ENCODE measurements at places on chromosomes 7 and 10.

- peak; percentile 90 for DNase-seq
Measured at GRCh38 chr10:131874991-131875451, 25.8 kb upstream of the PPP2R2D start.

DNA sequence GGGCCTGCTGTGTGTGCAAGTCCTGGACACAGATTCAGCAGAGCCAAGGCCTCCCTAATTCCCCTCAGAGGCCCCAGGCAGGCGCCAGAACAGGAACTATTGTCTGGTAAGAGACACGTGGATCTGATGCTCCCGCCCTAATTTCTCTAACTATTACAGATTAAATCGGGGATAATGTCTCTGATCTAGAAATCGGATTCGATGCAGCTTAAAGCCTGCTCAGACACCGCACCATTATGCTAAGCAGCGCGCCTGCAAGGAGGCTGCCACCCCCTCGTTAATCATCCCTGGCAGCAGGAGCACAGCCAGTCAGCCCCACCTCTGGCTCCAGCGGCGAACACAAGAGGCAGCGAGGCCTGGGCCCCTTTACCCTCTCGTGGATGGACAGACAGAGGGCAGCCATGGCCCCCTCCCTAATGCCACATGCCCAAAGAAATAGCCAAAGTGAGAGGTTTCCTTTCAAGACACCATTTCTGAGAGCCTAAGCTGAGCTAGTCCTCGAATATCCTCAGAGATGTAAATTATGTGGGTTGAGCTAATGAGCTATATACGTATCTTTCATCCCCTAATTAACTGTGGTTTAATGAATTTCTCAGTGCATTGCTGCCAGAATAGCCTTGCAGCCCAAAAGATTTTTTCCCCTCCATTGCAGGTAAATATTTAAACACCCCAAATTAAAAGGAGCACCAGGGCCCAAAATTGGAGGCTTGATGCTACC, 122.1 kb downstream of the GRID1 start:
- no peak for DNase-seq

DNA sequence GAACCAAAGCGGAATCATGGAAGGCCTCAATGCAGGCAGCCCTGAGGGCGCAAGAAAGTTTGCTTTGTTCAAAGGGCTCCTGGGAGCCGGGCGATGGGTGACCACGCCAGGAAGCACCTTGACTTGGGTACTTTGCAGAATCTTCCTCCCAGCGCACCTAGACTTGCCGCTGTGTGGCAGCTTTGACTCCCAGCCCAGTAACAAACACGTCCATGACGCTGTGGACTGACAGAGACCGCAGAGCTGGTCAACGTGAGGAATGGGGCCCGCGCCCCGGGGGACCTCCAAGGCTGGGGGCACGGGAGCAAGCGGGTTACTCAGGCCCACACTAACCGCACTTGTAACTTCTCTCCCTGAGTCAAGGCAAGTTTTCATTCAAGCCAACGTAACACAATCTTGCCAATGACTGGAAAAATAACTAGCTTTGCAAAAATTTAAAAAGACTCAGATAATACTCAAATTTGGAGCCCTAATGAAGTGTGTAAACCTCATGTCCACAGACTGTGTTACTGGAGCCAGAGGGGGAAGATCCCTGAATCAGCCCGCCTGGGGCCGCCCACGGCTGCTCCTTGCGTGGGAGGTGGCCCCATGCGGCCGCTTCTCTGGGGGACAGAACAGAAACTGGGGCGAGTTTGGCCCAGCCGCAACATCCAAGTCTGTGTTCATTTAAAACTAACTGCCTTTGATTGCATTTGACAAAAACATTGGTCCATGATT, 130.8 kb downstream of the DNAJB6 start:
- no peak for DNase-seq

DNA sequence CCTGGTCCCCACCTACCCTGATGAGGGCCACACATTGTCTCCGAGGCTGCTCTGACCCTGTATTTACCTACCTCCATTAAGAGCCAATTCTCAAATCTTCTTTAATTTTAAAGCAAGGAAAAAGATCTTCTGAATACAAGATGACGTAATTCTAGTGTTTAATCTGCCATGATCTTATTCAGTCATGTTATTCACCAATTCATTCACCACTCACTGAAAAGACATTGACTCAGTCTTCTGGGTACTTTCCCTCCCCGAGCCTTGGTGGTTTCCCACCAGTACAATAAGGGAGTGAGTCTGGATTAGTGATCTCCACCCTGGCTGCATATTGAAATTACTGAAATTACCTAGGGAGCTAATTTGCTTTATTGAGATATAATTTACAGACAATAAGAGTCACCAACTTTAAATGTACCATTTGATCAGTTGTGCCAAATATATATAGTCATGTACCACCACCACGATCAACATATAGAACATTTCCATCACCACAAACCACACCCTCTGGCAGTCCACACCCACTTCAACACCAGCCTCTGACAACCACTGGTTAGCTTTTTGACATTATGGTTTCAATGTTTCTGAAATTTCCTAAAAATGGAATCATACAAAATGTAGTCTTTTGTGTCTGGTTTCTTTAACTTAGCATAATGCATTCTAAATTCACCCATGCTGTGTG, 117.5 kb upstream of the UNC5B start:
- no peak for DNase-seq

GRCh38 chr10:87775766-87776165, 42.3 kb downstream of the ATAD1 start:
- no peak for DNase-seq

DNA sequence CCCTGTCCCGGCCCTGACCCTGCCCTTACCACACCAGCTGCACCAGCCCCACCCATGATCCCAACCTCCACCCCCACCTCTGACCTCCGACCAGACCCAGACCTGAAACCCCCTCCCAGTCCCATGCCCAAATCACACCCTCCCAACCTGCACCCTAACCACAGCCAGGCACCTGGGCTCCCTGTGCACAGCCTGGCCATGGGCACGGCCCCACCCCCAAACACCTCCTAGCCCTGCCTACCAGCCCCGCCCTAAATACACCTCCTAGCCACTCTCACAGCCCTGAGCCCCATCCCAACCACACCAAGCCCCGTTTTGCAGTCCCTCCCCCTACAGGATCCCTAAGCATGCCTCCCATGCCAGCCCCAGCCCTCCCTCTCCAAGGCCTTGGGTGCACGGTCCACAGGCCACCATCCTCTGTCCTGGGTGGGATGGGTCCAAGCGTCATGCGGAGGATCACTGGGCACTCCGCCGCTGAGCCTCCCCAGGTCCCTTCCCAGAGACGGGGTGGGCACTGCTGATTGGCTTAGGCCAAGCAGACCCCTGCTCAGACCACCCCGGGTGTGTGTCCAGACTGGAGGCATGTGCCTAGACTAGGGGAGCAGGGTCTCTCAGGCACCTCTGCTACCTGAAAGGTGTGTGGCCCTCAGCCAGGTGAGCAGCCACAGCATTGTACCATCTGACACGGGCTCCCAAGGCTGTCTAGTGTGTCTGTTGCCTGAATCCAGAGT, 30.1 kb downstream of the INSIG1 start:
- no peak for DNase-seq

- no peak for DNase-seq
Measured at GRCh38 chr10:55141892-55142291, 340.9 kb upstream of the PCDH15 start.

DNA sequence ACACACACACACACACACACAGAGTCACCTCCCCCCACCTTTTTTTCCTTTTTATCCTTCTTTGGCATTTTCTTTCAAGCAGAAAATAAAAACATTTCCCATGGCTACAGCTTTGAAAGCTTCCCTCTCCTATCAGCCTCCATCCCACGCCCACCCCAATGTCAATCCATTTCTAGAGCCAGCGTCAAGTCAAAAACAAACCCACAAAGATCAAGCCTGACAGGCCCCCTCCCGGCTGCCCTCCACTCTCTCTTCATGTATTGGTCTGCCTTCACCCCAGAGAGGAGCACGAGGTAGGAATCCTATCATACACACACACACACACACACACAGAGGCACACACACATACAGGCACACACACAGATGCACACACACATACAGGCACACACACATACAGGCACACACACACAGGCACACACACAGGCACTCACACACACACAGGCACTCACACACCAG, 8.0 kb upstream of the TNRC18 start:
- DNase-seq = no peak

DNA sequence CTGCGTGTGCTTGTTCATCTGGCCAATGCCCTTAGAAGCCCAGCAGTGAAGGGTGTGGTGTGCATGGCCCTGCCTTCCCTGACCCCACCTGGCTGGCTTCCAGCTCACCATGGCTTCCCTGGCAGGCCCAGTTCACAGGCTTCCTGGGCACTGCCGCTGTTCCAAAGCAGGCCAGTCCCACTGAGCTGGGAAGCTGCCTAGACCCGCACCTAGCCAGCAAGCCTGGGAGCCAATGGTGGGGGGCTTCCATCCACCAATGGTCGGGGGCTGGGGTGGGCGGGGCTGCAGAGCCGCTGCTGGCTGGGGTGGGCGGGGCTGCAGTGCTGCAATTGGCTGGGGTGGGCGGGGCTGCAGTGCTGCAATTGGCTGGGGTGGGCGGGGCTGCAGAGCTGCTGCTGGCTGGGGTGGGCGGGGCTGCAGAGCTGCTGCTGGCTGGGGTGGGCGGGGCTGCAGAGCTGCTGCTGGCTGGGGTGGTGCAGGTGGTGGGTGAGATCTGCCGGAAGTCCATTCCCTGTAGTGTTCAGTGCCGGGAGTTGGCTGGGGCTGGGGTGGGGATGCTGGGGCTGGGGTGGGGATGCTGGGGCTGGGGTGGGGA, 12.4 kb downstream of the CALY start:
- DNase-seq = peak; percentile 90

DNA sequence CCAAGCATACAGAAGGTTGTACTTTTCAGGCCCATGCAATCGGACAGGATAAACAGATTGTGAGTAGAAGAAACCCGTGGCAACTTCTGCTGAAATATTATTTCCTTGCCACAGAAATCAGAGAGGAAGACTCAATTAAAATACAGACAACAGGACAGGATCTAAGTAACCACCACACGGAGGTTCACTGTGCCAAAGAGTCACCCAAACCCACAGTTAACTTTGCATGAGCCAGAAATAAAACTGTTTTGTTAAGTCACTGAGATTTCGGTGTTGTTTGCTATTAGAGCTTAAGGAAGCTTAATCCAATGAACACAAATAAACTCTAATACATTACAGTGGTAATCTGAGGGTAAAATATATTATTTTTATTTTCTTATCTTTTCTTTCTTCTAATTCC, 14.0 kb downstream of the PNPLA8 start:
- no peak for DNase-seq

GRCh38 chr10:89867964-89868363, 166.6 kb downstream of the KIF20B start:
- peak; percentile 76 for DNase-seq

DNA sequence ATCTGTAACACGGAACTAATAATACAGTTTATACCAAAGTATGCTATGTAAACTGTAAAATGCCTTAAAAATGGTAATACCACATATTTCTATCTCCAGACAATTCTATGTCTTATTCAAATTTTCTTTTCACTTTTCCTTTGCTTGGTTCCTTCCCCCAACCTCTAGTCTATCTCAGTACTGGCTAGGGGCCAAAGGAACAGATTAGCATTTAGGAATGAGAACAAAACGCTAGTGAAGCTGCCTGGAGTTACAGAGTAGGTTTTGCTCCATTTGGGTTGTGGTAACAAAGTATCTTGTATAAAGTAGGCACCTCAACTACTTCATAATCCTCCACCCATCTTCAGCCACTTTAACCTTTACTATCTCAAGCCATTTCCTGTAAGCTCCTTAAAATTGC, 94.1 kb downstream of the HBP1 start:
- no peak for DNase-seq

DNA sequence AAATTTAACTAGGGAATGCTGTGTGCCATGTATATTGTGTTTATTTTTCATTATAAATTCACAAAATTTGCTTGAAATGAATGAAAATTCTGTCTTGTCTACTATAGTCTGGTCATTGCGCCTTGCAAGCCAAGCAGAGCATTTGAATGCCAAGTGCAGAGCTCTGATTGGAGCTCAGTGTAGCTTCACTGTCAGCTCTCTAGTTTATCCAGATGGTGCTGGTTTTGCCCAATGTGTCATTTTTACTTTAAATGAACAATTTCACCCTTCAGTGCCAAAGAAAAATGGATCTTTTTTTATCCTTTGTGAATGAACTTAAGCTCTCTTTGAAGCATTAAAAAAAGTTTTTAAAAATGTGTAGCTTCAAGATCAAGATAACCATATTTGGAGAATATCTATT, 225.6 kb upstream of the CACNA2D1 start:
- DNase-seq = no peak

- peak; percentile 86 for DNase-seq
Measured at GRCh38 chr7:108146070-108146842, 16.1 kb upstream of the LAMB4 start.

- no peak for DNase-seq
Measured at GRCh38 chr10:87700031-87700796, 40.5 kb downstream of the PAPSS2 start.

DNA sequence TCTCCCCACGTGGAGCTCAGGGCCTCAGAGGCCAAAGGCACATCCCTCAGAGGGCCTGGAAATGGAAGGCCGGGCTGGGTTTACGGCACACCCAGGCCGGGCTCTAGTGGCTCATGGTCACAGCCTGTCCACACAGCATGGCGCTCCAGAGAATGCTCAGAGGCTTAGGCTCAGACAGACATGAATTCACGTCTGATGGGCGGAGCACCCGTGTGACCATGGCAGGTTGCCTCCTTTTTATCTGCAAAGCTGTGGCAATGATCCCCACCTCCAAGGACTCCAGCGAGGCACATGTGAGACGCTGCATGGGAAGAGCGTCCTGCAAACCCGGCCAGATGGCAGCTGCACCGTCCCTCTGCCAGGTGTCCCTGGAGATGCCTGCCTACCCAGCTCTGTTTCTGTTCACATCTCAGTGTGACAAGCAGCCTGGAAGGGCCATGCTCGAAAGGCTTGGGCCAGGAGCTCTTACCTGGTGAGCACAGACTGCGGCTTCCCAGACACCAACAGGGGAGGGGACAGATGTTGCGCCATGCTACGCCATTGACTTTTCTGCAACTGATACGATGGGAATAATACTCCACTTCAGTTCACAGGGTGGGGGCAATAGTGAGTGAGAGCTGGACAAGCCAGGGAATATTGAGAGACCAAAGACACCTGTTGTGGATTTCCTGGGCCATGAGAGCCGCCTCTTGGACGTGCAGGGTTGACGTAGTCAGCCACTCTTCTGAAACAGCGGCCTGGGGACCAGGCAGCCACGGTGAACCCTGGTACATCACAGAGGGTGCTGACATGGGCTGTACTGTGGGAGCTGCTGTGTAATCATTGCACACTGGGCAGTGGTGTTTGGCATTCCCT, 34.4 kb upstream of the FAM20C start:
- DNase-seq = no peak

GRCh38 chr7:137949416-137950262, 52.2 kb downstream of the CREB3L2 start:
- DNase-seq = no peak

DNA sequence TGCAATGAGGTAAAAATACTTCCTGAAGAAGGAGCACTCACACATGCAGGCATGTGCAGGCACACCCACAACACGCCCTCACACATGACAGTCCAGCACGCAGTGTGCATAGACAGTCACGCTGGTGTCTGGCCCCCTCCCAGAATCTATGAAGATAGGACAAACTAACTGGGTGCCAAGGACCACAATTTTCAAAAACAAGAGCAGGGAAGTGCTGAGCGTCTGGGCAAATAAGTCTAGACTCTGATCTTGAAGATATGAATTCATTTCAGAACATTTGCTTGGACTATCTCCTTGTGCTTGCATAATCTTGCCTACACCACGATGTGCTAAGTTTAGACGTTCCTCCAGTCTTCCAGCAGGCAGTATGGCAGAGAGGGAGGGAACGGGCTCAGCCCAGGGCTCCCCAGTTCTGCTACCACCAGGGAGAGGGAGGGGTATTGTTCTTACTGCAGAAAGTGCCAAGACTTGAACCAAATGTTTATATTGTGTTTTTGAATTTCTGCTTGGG, 276.5 kb upstream of the KLF6 start:
- no peak for DNase-seq
